A549 treated with CpdA at 1 μM for 4 hours (cell line): ENCODE measurements at places on chromosomes 1 and 21. TPM values are rescaled to one million over a fixed set of nuclear protein-coding genes. Genes with fewer than 3 reads are reported as not detected.

The LCE3D gene
- 0.34 to 0.80 TPM (median 0.59 TPM) in 5 replicates for total RNA-seq

The CNR2 gene
- not detected in 5 replicates for total RNA-seq

The C8A gene
- total RNA-seq: not detected in 5 replicates

The TMEM61 gene
- total RNA-seq: 0.31 to 0.57 TPM (median 0.34 TPM) in 5 replicates

The NBPF6 gene
- total RNA-seq: not detected in 5 replicates

The MAEL gene
- not detected in 5 replicates for total RNA-seq

The OPRD1 gene
- total RNA-seq: 0.02 to 0.06 TPM (median 0.04 TPM) in 4 of 5 replicates, not detected in the other

The S100A2 gene
- total RNA-seq: 20.0 to 26.2 TPM (median 24.5 TPM) in 5 replicates

The DIO1 gene
- total RNA-seq: not detected in 5 replicates

The CD1B gene
- total RNA-seq: not detected in 5 replicates

The RNU1-4 gene
- total RNA-seq: not detected in 5 replicates
